ENCODE measurements at places on chromosomes 7 and 10.

DNA sequence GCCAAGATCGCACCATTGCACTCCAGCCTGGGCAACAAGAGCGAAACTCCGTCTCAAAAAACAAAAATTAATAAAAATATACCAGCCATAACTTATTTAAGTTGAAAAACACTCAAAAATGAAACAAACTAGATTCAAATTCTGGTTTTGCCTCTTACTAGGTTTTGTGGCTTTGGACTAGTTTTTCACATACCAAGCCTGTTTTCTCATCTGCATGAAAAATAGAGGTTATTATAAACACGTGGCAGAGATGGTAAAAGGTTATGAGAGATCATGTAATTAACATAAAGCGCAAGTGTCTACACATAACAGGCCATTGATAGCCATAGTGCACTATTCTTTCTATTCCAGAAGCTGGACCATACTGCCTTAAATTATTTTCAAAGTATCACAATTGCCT, 35.5 kb upstream of the CABCOCO1 start:
- H3K36me3 ChIP-seq = no peaks in the 10 kb centered on the region
- H3K27ac ChIP-seq = no peak overlapping the region
- no peak overlapping the region for H3K4me3 ChIP-seq
- no peaks in the 10 kb centered on the region for H3K4me1 ChIP-seq

- no peak overlapping the region for H3K4me3 ChIP-seq
- peaks cover 5% of the 10 kb centered on the region for H3K4me1 ChIP-seq
- no peaks in the 10 kb centered on the region for H3K36me3 ChIP-seq
- peaks cover 26% of the 10 kb centered on the region for H3K27me3 ChIP-seq
These were observed 6.1 kb downstream of the CHRM2 start for GRCh38 chr7:136874393-136875032.

DNA sequence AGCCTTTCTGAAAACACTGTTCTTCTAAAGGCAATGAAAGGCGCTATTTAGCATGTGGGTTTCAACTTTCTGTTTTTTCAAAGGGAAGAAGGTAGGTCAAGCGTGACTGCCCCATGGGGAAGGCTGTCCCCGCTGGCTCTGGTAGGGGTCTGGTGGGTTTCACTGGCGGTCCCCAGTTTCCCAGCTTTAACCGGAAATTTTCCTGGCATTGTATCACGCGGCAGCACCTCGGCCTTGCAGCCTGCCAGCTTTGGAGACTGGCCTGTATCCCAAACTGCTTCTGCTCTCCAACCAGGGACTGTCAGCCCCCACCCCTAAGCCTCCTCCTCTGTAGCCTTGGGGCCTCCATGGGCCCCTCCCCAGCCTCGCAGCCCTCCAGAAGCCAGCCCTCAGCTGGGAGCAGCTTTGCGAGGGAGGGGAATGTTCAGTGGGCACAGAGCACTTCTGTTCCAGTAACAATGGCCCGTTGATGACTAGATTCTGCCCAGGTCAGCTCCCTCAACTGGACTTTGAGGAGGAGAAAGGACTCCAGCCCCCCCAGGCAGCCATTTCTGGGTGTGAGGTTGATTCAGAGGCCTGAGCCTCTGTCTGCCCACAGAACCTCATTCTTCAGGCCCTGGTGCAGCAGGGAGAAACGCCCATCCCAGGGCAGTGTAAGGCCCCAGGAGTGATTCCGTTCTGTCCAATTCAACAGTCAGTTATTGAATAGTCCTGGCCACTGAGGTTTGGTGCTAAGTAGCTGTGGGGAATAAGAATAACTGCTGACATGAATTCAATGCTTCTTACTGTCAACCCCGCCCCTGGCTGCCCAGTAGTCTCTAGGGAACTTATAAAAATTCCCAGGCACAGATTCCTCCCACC, 17.1 kb downstream of the CHST3 start:
- H3K36me3 ChIP-seq = no peaks in the 10 kb centered on the region
- no peak for DNase-seq
- no peak overlapping the region for H3K4me3 ChIP-seq
- peaks cover 35% of the 10 kb centered on the region for H3K4me1 ChIP-seq

- no peak overlapping the region for H3K4me3 ChIP-seq
- H3K4me1 ChIP-seq = no peaks in the 10 kb centered on the region
- no peaks in the 10 kb centered on the region for H3K36me3 ChIP-seq
- H3K27me3 ChIP-seq = peaks cover 16% of the 10 kb centered on the region
- H3K27ac ChIP-seq = no peak overlapping the region
- no peak for DNase-seq
These were observed 18.4 kb downstream of the DLG5 start for GRCh38 chr10:77907900-77908717.

GRCh38 chr10:33199731-33200232, 134.7 kb downstream of the NRP1 start:
- no peak overlapping the region for H3K4me3 ChIP-seq
- peaks cover 3% of the 10 kb centered on the region for H3K27me3 ChIP-seq

GRCh38 chr7:7969306-7970236, 975 bp downstream of the GLCCI1 start:
- no peak overlapping the region for H3K4me3 ChIP-seq
- peaks cover 30% of the 10 kb centered on the region for H3K4me1 ChIP-seq

DNA sequence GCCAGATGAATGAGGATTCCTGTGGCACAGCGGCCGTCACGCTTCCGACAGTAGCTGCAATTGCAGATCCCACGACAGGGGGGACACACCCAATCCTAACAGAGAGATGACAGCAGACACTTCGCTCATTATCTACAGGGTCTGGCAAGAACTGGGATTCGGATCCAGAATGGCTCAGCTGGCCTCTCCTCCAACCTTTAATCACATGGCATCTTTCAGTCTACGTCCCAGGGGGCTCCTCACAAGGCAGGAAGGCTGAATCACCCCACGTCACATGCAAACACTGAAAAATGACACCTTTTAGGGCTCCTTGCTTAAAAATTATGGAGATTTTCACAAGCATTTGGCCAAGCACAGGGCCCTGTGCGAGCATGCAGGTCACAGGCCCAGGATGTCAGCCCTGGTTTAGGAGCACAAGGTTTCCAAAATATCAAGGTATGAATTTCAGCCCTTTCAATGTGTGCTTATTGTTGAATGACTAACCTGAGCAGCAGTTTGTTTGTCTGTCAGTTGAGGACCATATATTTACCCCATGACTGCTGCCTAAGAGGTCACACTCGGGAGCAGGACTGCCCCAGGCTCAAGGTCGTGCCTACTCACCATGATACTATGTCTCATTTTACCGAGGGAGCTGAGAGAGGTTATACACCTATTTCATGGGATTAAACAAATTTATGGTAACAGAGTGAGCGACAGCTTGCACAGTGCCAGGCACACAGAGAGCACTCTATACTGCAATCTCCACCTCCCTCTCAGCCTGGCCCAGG, 42.5 kb downstream of the CDCA7L start:
- H3K27me3 ChIP-seq = no peaks in the 10 kb centered on the region
- H3K4me1 ChIP-seq = peaks cover 14% of the 10 kb centered on the region
- peak overlapping the region; percentile 67 for H3K27ac ChIP-seq
- H3K36me3 ChIP-seq = peaks cover 46% of the 10 kb centered on the region

GRCh38 chr7:138543739-138544138, 83.7 kb downstream of the TRIM24 start:
- peaks cover 76% of the 10 kb centered on the region for H3K36me3 ChIP-seq
- H3K27me3 ChIP-seq = no peaks in the 10 kb centered on the region
- no peak for DNase-seq
- H3K4me3 ChIP-seq = no peak overlapping the region
- no peak overlapping the region for H3K27ac ChIP-seq

DNA sequence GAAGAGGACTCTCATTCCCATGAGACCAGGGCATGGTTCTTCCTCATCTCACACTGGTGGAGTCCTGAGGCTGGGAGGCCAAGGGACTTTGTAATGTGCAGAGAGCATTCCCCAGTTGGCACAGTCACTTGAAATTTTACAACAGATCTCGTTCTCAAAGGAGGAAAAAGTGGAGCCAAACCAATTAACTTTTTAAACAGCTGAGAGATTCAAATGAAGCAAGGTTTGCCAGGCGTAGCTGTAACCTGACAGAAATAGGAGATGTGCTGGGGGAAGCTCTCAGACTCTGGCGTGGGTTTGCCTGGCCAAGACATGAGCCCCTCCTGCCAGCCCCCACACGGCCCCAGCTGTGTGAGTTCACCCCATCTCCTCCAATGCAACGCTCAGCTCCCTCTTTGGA, 12.0 kb upstream of the CPXM2 start:
- no peaks in the 10 kb centered on the region for H3K4me1 ChIP-seq
- H3K27me3 ChIP-seq = peaks cover 32% of the 10 kb centered on the region
- no peak for DNase-seq
- no peak overlapping the region for H3K4me3 ChIP-seq
- H3K27ac ChIP-seq = no peak overlapping the region
- H3K36me3 ChIP-seq = no peaks in the 10 kb centered on the region

DNA sequence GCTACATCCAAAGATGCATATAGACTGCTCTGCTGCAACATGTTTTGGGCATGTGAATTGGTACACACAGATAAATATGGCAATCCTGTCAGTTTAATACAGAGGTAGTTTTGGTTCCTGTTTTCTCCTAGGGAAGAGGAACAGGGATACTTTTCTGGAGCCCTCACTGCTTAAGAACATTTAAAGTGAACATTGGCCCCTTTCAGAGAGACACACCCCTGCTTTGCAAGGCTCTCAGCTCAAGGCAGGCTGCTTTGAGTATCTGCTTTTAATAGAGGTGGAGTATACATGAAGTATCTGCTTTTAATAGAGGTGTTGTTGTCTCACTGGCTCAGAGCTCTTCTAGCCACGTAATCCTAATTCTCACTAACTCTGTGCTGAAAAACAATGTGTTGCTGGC, 38.9 kb downstream of the CYP51A1 start:
- no peaks in the 10 kb centered on the region for H3K27me3 ChIP-seq
- no peak overlapping the region for H3K27ac ChIP-seq
- H3K4me3 ChIP-seq = no peak overlapping the region
- H3K4me1 ChIP-seq = no peaks in the 10 kb centered on the region

GRCh38 chr7:1386623-1387220, 72.5 kb downstream of the MICALL2 start:
- H3K27ac ChIP-seq = no peak overlapping the region
- peaks cover 3% of the 10 kb centered on the region for H3K36me3 ChIP-seq
- no peak overlapping the region for H3K4me3 ChIP-seq
- DNase-seq = no peak
- H3K27me3 ChIP-seq = peaks cover 50% of the 10 kb centered on the region
- H3K4me1 ChIP-seq = no peaks in the 10 kb centered on the region

DNA sequence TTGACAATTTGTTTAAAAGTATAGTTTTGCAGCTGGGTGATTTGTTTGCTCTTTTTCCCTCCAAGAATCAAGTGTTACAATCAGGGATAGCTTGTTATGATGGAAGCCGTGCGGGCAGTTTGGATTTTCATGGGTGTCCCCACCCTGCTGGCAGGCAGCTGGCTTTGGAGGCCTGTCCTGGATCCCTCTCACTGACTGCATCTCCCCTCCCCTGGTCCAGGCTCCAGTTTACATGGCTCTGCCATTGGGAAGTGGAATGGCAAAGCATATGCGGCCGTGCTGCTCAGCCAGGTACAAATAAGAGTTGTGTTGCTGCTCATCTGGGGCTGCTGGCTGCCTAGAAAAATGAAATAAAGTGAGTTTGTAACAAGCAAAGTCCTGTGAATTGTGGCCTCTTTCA, 76.0 kb downstream of the CXCL12 start:
- H3K4me3 ChIP-seq = no peak overlapping the region
- H3K27ac ChIP-seq = no peak overlapping the region
- DNase-seq = no peak
- peaks cover 8% of the 10 kb centered on the region for H3K4me1 ChIP-seq

- H3K4me1 ChIP-seq = peaks cover 12% of the 10 kb centered on the region
- no peak overlapping the region for H3K4me3 ChIP-seq
- no peaks in the 10 kb centered on the region for H3K36me3 ChIP-seq
- peaks cover 23% of the 10 kb centered on the region for H3K27me3 ChIP-seq
- no peak for DNase-seq
- no peak overlapping the region for H3K27ac ChIP-seq
These were observed 35.3 kb downstream of the VSTM4 start for GRCh38 chr10:49080071-49080470.

DNA sequence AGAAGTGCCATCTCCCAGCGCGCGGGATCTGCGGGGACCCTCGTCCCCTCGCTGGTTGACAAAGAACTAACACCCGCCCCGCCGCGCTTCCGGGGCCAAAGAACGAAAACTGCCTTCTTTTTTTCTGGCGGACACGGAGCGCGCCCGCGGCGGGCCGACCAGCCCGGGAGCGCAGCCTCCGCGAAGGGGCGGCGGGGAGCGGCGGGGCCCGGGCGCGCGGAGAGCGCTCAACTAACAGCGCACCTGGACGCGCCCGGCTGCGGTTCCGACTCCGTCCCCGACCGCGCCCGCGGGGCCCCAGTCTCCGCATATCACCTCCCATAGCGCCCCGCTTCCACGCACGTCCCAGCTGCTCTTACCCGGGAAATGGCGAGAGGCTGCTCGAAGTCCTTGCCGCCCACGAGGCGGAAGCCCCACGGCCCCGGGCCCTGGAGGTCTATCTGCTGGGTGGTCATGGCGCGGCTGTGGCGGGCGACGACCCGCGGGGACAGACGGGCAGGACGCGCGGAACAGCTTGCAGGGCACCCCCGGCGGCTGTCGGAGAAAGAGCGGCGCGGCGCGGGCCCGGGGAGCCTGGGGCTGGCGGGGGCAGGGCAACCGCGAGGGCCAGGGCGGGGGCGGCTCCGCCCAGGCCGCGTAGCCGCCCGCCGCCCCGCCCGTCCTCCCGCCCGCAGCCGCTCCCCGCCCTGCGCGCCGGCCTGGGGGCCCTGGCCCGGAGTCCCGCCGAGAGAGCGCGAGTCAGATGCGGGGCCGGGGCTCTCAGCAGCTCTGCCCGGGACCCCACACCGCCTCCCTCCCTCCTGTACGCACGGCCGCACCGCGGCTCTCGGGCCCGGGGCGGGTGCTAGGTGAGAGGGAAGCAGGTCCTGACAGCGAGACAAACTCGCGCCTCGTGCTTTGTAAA, at the start of gene PDLIM1:
PDLIM1 (minus strand) TSS at position 543 of the 904 bp plus-strand sequence; CDS start at position 455, 88 bp downstream.
- peak; percentile 67 for DNase-seq
- H3K4me1 ChIP-seq = peaks cover 62% of the 10 kb centered on the region
- peak within 1 kb of the TSS; percentile 96 for H3K4me3 ChIP-seq
- no peaks in the 10 kb centered on the region for H3K27me3 ChIP-seq

- no peaks in the 10 kb centered on the region for H3K4me1 ChIP-seq
- no peaks in the 10 kb centered on the region for H3K27me3 ChIP-seq
- no peak overlapping the region for H3K27ac ChIP-seq
- H3K4me3 ChIP-seq = no peak overlapping the region
- no peaks in the 10 kb centered on the region for H3K36me3 ChIP-seq
These were observed 205.5 kb upstream of the LRRN3 start for GRCh38 chr7:110885474-110885873.

- no peak within 1 kb of the TSS for H3K4me3 ChIP-seq
- no peak for DNase-seq
- H3K4me1 ChIP-seq = no peaks in the 10 kb centered on the region
- H3K27me3 ChIP-seq = peaks cover 11% of the 10 kb centered on the region
These were observed at the start of gene NPC1L1 for GRCh38 chr7:44541028-44541869. Gene NPC1L1 (minus strand): TSS chr7:44541330. CDS start chr7:44541259, 71 bp downstream.

DNA sequence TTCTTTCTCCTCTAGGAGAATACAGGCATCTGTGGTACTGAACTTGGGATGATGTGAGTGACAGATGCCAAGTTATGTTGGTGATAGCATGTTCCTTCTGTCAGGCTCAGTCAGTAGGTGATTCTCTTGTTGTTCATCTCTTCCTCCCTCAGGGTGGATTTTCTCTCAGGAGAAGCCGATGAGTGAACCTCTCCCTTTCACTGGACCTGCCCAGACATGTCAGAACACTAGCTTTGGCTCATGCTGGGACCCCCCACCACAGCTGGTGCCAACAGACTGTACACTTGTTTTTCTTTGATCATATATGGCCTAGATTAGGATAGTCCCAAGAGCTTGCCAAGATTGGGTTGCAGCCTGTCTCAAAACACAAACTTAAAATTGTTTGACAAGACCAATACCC, 129.4 kb downstream of the BMPER start:
- H3K4me3 ChIP-seq = no peak overlapping the region
- H3K27ac ChIP-seq = no peak overlapping the region
- DNase-seq = no peak
- no peaks in the 10 kb centered on the region for H3K4me1 ChIP-seq
- no peaks in the 10 kb centered on the region for H3K27me3 ChIP-seq
